NCI-H524 (cell line): ENCODE measurements at places on chromosomes 1 and 21.

GRCh38 chr1:35850051-35850450, 33.0 kb upstream of the AGO1 start:
- DNase-seq: no peak

GRCh38 chr1:15231714-15232201, 15.3 kb upstream of the FHAD1 start:
- DNase-seq: no peak

GRCh38 chr1:89598450-89599331, 34.2 kb upstream of the LRRC8C start:
- no peak for DNase-seq

DNA sequence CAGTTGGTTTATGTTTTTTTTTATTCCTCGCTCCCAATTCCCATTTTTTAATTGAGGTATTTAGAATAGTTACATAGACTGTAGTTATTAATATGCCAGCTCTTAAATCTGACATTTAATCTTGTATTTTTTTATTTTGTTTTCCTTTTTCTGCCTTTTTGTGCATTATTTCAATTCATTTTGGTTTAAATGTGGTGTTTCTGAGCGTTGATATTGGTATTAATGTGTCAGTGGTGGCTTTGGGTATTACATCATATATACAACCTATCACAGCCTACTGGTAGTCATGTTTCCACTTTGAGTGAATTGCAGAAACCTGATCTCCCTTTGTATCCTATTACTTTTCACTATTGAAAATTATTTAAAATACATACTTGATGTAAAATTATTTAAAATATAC, 1027.3 kb downstream of the KCNT2 start:
- DNase-seq: no peak

- DNase-seq: no peak
Observed at GRCh38 chr1:39642796-39643195, 3.4 kb upstream of the HEYL start.

- no peak for DNase-seq
Observed at GRCh38 chr1:93845538-93846205, 33.3 kb downstream of the DNTTIP2 start.

GRCh38 chr21:39050841-39051587, 132.2 kb downstream of the PSMG1 start:
- no peak for DNase-seq

GRCh38 chr1:45654540-45655280, 30.9 kb upstream of the CCDC17 start:
- DNase-seq: no peak
